AG08396 (cell line): ENCODE measurements at places on chromosomes 12 and 14.

DNA sequence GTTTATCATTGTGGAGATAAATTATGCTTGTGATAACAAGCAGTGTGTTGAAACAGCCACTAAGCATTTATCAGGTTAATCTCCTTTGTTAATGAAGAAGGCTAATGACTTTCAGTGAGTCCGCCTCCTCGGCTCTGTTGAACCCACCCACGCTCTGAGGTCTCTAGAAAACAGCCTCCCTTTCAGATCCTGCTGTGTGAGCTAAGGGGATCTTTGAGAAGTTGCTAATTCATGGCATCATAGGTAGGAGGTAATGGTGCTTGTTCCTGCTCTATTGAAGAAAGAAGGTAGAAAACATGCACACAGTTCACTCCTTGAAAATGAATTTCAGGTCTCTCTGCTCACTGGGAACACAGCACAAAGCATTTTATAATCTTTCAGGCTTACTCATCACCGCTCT lies 483.9 kb downstream of the AACS start:
- no peak for DNase-seq

GRCh38 chr12:123886931-123887582 lies 85.6 kb downstream of the CCDC92 start:
- no peak for DNase-seq

GRCh38 chr14:87005280-87005679 lies 987.7 kb downstream of the GALC start:
- peak; percentile 3 for DNase-seq

DNA sequence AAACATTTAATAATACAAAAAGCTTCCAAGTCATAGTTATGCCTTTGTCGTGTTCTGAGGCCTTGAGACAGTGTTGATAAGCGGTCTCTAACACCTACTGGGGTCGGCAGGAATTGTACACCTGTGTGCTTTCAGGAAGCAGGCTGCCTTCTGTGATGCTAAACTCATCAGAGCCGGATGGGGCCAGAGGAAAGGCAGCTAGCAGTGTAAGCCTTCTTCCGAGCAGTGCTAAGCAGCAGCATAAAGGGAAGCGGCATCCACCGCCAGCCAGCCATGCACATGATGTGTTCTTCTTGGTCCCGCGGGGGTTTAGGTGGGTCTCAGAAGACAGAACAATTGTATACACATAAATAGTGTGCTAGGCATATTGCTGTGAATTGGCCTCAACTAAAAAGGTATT lies 159.3 kb downstream of the SLC15A4 start:
- no peak for DNase-seq

DNA sequence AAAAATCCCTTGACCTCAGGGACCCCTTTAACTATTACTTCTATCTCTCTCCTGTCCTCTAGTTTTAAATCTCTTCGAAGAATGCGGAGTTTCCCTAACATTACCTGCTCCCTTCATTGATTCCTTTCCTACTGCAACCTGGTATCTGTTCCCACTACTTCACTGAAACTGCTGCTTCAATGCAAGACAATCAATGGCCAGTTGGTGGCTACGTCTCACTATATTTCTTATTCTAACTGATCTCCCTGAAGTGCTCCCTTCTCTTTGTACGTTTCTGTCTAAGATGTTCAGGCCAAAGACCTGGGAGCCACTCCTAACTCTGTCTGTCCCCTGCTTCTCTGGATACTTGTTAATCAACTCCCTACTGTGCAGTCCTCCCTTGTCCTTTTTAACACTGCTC lies 10.3 kb upstream of the KCNA1 start:
- no peak for DNase-seq

GRCh38 chr12:130448044-130448821 lies 110.5 kb downstream of the PIWIL1 start:
- no peak for DNase-seq

- no peak for DNase-seq
These were observed 35.5 kb downstream of the CIT start for GRCh38 chr12:119841433-119842210.

GRCh38 chr12:34339922-34340321 lies 317.6 kb downstream of the ALG10 start:
- DNase-seq = no peak

- DNase-seq = no peak
These were observed 14.3 kb upstream of the IFI27L2 start for GRCh38 chr14:94143711-94144110.

- no peak for DNase-seq
These were observed 1037.8 kb downstream of the BCL11B start for GRCh38 chr14:98234208-98234607.

- DNase-seq = no peak
These were observed 108.0 kb downstream of the AEBP2 start for GRCh38 chr12:19547271-19547671.
